ENCODE measurements at places on chromosomes 1 and 21.

GRCh38 chr1:65141394-65141793 is 6.6 kb upstream of the AK4 start:
- no peak for DNase-seq

GRCh38 chr1:20207546-20207945 is 21.2 kb upstream of the PLA2G2C start:
- DNase-seq, result no peak

- DNase-seq, result no peak
Measured at GRCh38 chr1:180112984-180113647, 41.6 kb upstream of the QSOX1 start.

GRCh38 chr21:14523234-14523633 is 22.9 kb downstream of the SAMSN1 start:
- DNase-seq, result peak; percentile 30

- no peak for DNase-seq
Measured at GRCh38 chr1:241457421-241457820, 62.1 kb downstream of the FH start.

DNA sequence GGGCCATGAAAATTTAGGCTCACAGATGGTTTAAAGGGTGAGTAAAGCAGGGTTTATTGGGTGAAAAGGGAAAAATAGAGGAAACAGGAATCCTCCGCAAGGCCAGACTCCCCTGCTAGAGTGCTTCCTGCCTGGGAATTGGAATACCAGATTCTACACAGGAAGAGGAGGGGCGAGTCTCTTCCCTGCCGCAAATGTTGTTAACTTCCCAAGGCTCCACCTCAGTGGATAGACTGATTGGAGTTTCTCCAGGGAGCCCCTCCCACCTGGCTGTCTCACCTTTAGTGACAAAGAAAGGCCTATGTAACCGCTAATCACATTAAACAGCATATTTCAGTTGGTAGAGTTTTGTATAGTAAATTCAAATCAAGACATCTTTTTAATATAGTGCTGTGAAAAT is 1450.1 kb downstream of the KCNT2 start:
- DNase-seq, result no peak

- no peak for DNase-seq
Measured at GRCh38 chr1:214537219-214537618, 14.2 kb downstream of the PTPN14 start.

GRCh38 chr1:53687426-53687825 is 51.5 kb downstream of the GLIS1 start:
- no peak for DNase-seq

All from stimulated activated CD4-positive, alpha-beta T cell treated with anti-CD3 and anti-CD28 coated beads, Interleukin-1b, Interleukin-23, amount 100 ng/mL, for 4 hours (primary cell).